ENCODE measurements at places on chromosomes 11 and 22.

DNA sequence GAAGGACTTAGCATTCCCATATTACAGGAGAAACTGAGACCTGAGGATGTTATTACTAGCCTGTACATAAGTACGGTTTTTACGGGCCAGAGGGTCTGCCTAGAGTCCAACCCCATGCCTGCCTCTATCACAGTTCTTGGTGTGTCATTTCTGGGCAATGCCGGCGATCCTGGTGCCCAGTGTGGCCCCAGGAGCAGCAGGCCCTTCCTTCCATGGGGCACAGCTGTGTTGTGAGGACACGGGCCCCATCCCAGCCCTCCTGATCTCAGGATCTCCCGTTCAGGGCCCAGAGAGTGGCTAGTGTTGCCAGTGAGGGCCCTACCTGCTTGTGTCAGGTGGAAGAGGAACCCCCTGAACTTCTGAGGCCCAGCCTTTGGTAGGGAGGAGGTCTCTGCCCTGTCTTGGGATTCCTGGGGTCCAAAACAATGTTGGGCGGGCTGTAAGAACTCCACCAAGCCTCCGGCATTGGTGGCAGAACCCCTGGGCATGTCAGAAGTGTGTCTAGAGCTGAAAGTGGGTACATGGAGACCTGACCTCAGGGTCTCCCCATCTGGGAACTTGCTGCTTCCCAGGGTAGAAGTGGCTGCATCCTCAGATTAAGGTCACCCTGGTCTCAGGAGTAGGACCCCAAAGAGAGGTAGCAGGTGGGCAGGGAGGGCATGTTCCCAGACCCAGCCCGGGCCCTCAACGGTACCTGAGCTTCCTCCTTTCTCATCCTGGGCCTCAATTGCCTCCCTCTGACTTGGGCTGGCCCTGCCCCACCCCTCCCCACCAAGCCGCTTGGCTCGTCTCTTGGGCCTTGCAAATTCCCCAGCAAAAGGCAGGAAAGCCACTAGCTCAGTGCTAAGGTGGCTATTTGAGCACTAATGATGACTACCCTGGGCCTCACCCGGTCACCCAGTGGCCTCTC is 74.6 kb upstream of the KCNQ1OT1 start:
- no peak for DNase-seq

GRCh38 chr22:29267462-29267857 is 321 bp downstream of the RHBDD3 start:
- DNase-seq, result no peak

GRCh38 chr11:105282658-105283057 is 143.1 kb upstream of the CARD18 start:
- no peak for DNase-seq

DNA sequence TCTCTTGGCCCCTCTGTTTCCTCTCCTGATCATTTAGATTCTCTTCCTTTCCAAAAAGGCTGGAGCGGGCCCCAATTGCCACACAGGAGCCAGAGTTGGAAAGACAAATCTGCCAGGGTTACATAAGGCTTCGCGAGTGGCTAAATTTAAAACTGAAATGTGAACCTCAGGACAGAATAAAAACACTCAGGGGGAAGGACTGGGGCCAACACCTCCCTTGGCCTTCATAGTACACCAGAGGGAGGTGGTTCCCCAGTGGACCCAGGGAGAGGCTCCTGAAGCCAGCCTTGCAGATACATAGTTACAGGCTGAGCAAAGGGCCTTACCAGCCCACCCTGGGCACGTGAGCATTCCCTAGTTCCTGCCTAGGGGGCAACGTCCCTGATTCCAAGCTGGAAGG is 150.1 kb downstream of the MN1 start:
- DNase-seq, result no peak

DNA sequence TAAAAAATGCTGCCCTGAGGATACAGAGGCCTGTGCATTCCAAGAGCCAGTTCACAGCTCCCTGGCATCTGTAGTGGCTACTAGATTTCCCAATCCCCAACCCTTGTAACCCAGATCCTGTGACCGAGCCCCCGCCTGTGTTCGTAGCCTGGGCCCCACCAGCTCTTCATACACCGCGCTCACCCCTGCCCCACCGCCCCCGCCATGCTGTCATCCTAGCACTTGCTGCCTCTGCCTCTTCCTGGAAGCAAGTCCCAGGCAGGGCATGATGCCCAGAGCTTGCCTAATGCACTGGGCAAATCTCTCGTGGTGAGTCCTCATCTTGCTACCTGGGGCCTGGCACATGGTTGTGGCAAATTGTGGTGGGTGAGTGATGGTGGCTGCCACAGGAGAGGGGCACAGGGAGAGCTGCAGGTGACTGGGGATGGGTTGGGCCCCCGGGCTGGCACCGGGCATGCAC is 7.1 kb downstream of the MGAT3 start:
- no peak for DNase-seq

GRCh38 chr22:50186761-50187523 is 1.2 kb downstream of the TRABD start:
- DNase-seq, result no peak
